ENCODE measurements at places on chromosomes 4 and X.

GRCh38 chrX:64204252-64204651 lies 1.3 kb downstream of the AMER1 start:
- no peak for DNase-seq

DNA sequence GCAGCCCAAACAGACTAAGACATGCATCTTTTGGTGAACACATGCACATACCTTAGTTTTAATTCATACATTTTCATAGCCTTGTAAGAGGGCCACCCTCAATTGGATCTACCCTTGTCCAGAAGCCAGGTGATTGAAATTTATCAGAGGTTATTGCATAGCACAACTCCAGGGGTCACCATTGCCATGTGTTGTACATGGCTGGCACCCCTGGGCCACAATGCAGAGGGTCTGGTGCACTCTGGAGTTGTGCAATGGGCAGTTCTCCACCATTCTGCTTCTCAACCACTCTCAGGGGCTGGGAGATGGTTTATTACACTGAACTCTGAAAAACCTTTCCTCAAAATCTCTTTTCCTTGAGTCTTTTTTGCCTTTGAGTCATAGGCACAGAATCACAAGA lies 184.4 kb upstream of the CXorf66 start:
- DNase-seq: no peak

GRCh38 chrX:116284400-116284799 lies 113.9 kb downstream of the AGTR2 start:
- DNase-seq: no peak

- DNase-seq: no peak
Observed at GRCh38 chrX:118324588-118324987, 21.3 kb upstream of the WDR44 start.

DNA sequence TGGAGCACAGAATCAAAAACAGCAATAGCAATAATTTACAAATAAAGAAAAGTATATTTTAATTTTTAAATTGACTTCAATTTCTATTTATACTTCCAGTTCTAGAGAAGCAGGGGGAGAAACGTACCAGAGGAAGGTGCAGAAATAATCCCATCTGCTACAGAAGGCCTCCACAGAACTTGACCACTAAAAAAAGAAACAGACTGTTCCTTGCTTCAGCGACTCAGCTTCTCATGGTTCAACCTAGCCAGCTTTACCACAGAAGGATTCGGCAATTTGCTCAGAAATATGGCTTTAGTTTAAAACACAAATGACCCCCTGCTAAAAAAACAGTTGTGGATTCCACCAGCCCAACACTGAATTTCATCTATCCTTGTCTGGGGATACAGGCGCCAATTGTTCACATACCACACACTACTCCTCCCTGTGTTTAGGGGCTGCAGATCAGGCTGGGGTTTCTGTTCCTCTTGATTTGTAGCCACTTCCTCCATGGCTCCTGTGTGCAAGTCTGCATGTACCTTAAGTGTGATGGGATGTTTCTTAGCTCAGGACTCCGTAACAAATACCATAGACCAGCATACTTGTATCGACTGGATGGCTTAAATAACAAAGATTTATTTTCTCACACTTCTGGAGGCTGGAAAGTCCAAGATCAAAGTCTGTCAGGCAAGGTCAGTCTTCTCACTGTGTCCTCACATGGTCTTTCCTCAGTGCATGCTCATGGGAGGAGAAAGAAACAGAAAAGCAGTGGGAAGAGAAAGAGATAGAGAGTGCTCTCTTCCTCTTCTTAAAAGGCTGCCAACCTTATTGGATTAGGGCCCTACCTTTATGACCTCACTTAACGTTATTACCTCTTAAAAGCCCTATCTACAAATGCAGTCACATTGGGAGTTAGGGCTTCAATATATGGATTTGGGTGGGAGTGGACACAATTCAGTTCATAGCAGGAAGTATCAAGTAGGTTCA lies 79.1 kb downstream of the AMOT start:
- DNase-seq: no peak

GRCh38 chrX:70016513-70016912 lies 33.2 kb downstream of the AWAT2 start:
- DNase-seq: no peak

DNA sequence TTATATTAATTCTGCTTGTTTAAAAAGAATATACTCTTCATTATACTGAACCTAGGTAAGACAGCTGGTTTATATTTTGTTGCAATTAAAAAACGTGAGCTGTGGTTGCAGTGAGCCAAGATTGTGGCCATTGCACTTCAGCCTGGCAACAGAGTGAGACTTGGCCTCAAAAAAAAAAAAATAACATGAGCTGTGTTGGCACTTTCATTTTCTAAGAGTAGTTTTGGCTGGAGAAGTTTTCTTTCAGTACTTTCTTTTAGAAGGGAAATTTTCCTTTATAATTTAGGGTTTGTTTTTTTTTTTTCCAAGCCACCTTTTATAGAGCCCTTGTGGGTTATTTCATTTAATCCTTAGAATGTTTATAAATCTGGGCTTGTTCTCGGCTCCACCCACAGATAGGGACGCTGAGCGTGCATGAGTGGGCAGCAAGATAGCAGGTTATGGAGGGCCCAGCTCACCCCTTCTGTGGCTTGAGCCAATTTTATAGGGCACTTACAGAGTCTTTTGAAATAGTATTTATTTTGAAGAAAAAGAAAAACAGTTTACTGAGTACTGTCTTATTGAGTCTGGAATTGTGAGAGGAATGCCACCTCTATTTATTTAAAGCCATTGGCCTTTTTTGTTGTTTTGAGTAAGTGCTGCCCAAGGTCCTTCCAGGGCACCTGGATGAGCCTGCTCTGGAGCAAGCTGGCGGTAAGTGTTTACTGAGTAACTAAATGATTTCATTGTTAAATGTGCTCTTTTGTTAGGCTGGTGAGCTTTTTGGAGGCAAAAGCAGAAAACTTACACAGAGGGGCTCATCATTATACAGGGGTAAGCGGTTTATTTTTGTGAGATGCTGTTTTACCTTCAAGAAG lies 60.9 kb downstream of the HTT start:
- DNase-seq: no peak

DNA sequence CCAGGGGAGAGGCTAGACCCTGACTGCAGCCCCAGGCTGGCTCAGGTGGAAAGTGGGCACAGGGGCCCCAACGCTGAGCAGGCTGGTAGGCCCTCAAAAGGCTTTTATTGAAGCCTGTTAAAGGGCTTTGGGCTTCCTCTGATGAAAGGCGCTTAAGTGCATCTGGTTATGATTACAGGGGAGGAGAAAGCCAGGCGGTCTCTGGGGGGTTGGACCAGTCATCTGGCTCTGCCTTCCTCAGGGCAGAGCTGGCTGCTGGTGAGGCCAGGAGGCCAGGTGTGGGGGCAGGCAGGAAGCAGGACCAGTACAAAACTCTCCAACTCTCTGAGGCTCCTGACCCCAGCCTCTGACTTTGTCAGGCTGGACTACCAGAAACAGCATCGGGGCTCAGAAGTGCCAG lies 68.8 kb upstream of the BCOR start:
- DNase-seq: no peak
